CD8-positive, alpha-beta memory T cell (primary cell): ENCODE measurements at places on chromosomes 16 and 17.

DNA sequence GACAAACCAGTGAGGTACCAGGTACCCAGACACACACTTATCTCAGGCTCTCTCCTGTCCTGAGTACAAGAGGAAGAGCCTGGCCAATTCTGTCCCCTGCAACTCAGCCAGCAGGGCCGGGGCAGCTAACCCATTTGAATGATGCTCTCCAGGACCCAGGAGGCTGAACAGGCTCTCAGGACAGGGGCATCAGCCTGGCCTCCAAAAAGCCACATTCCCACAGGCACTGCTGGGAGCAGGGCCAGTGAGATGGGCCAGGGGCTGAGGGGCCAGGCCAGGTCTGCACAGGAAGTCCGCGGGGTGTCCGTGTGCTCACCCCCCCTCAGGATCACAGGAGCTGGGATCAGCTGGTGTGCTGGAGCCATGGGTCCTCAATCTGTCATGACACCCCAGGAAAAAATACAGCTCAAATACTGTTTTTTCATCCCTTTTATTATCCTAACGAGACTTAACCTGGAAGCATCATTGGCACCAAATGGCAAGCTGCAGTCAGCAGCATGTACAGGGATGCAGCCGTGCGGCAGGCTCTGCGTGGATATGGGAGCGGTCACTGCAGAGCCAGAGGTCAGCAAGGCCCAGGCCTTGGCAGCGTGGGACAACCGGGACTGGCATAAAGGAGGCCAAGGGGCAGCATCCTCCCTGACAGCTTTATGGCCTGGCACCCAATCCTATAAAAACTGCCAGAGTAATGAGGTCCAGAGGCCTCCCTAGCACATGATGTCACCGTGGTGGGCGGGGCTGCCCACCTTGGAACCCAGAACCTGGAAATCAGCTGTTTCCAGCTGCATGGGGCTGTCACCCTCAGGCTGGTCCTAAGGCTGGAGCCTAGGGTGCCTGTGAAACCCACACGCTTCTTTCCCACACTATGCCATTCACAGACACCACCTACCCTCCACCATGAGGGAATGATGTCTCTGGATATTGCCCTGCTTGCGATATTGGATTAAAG, 276.7 kb downstream of the C16orf95 start:
- DNase-seq, result no peak

DNA sequence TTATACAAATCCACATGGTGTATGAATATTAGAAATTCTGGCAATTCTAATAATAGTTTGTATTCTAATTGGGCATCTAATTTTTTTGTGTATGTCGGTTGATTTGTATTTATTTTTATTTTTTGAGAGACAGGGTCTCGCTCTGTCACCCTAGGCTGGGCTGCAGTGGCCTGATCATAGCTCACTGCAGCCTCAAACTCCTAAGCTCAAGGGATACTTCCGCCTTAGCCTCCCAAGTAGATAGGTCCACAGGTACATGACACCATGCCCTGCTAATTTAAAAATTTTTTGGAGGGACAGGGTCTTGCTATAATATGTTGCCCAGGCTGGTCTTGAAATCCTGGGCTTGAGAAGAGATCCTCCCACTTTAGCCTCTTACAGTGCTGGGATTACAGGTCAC, 104.6 kb downstream of the TRIM37 start:
- DNase-seq, result no peak

GRCh38 chr17:78925662-78926555, 722 bp upstream of the TIMP2 start:
- no peak for DNase-seq

GRCh38 chr17:57649731-57650484, 95.2 kb downstream of the CCDC182 start:
- no peak for DNase-seq

DNA sequence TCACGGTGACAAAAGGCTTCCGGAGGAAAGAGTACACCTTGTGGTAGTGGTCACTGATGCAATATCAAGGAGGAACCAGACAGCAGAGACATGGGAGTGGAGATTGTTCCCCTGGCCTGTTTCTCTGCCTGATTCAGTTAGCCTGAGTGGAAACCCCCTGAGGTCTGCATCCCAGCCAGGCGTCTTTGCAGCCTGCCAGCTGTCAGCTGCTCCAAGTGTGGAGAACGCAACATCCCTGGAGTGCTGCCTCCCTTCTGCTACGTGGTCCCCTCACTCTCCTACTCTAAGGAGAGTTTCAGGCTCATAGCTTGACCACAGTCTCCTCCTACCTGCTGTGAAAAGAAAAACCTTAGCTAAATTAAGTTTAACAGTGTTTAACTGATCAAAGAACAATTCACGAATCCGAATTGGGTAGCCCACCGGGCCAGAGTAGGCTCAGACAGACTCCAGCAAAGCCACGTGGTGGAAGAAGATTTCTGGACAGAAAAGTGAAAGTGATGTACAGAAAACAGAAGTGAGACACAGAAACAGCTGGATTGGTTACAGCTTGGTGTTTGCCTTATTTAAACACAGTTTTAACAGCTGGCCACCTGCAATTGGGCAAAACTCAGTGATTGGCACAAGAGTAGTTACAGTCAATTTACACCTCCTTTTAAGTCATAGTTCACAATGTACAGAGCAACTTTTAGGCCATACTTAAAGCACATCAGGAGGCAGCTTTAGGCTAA, 188.6 kb downstream of the DNAH9 start:
- no peak for DNase-seq

DNA sequence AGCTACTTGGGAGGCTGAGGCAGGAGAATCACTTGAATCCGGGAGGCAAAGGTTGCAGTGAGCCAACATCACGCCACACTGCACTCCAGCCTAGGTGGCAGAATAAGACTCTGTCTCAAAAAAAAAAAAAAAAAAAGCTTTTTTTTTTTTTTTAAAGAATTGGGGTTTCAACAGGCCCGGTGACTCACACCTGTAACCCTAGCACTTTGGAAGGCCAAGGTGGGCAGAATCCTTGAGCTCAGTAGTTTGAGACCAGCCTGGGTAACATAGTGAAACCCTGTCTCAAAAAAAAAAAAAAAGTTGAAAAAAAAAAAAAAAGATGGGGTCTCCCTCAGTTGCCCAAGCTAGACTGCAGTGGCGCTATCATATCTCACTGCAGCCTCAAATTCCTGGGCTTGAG, 6.6 kb upstream of the HEXIM2 start:
- no peak for DNase-seq

GRCh38 chr16:77666771-77667170, 55.5 kb upstream of the NUDT7 start:
- DNase-seq, result no peak

DNA sequence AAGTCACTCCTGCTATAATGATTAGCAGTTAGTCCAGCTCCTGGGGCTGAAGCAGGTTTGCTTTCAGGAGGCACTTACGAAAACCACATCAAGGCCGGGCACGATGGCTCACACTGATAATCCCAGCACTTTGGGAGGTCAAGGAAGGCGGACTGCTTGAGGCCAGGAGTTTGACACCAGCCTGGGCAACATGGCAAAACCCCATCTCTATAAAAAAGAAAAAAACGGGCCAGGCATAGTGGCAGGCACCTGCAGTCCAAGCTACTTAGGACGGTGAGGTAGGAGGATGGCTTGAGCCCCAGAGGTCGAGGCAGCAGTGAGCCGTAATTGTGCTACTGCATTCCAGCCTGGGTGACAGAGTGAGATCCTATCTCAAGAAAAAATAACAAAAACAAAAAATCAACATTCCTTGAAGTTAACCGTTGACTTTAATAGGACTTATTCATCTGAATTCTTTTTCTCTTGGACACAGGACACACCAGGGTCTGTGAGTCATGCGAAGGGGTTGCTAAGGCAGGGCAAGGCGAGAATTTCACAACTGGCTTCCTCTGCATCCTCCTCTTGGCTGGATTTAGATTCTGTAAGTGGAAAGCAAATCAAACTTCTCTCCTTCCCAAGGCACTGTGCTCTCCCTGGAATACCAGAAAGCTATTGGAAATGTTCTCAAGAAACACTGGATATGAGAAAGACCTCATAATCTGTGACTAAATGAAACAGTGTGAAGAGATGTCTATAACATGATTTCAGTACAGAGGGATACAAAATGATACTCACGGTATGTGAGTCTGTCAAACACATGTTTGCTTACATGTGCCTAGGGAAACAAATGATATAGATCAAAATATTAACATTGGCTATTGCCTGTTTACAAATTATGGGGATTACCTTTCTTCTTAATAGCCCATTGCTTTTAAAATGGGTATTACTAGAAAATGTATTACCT, 99.5 kb downstream of the SYCE1L start:
- DNase-seq, result no peak

- DNase-seq, result peak; percentile 80
Measured at GRCh38 chr16:11254913-11255736, 879 bp downstream of the SOCS1 start.

GRCh38 chr17:39352511-39352910, 48.9 kb downstream of the FBXL20 start:
- no peak for DNase-seq

DNA sequence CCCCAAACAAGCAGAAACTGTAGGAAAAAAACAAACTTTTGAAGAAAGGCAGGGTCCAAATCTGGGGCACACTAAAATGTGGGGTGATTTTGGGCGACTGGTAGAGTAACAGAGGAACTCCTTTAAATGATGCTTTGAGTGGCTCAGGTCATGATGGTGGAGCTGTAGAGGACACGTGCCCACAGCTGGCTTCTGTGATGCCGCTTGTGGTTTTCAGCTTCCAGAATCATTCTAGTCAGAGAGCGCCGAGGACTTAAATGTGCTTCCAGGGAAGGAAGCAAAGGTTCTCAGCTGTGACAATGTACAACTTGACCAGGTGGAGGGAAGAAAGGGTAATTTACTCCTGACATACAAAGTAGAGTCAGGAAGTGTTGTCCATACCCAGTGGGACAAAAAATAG, 162.4 kb downstream of the LGALS9B start:
- DNase-seq, result no peak

DNA sequence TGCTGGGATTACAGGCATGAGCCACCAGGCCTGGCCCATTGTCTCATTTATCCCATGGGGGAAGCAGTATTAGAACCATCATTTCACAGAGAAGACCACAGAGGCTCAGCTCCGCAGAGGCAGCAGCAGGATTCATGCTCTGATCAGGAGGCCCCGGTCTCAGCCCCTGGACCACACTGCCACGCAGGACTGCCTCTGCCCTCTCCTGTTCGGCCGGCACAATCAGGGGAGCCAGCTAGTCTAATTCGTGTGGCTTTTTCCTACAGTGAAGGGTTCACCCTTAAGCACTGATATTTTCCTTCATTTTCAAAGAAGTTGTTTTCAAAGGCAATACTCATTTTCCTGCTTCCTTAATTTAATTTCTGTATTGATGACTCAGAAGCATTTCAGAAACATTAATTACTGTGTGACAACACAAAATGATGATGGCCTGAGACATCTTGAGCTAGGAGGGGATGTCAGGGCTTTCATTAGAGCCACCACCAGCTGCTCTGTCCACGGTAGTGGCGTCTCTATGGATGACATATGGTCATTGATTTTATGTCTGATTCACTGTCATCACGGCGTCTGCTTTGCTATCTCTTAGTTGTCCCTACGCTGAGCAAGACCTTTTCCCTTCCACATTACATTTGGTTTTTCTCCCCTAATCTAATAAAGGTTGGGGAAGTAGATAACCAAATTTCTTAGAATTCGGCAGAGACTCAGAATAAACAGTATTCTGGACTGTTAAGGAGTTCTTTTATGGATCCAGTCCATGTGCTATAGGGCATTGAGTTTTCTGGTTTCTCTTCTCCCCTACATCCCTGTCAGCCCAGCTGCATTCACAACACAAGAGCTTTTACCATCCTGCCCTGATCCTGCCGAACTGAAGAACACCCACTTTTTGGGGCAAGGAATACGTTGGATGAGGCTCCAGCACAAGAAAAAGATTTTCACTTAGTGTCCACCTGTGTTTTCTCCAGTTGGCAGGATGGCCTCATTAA, 314.0 kb downstream of the SLC39A11 start:
- no peak for DNase-seq

GRCh38 chr16:47565454-47565853, 104.3 kb downstream of the PHKB start:
- no peak for DNase-seq

GRCh38 chr16:12258861-12259645, 282.5 kb downstream of the SNX29 start:
- DNase-seq, result no peak

DNA sequence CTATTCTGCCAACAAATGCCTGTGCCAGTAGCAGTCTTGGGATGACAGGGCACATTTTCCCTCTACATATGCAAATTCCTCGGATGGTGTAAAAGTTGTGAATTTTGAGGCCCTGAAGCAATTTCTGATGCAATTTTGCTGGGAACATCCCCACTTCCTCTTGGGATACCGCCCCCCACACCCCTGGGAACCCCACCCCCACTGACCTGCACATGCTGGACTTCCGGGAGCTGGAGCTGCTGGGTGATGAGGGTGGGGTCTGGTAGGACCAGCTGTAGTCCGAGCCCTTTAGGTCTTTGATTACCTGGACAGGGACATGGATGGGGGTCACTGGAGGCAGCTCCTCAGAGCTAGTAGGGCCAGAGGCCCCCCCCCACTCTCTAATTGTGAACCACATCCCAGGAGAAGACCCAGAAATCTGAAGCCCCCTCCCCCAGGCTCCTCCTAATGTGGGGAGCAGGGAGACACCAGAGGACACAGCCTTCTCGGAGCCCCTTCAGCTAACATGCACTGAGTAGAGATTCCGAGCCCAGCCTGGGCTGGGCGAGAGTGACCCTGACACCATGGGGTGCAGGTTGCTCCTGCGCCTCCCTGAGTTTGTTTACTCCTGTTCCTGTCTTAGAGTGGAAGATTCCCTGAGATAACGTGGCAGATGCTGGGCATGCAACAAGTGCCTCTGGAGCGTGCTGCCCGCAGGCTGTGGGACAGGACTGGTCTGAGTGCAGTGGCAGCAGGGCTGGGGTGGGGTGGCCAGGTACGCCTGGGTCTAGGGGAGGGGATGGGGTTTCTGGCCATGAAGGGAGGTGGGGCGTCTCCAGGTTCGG, 9.0 kb downstream of the MTSS2 start:
- no peak for DNase-seq

DNA sequence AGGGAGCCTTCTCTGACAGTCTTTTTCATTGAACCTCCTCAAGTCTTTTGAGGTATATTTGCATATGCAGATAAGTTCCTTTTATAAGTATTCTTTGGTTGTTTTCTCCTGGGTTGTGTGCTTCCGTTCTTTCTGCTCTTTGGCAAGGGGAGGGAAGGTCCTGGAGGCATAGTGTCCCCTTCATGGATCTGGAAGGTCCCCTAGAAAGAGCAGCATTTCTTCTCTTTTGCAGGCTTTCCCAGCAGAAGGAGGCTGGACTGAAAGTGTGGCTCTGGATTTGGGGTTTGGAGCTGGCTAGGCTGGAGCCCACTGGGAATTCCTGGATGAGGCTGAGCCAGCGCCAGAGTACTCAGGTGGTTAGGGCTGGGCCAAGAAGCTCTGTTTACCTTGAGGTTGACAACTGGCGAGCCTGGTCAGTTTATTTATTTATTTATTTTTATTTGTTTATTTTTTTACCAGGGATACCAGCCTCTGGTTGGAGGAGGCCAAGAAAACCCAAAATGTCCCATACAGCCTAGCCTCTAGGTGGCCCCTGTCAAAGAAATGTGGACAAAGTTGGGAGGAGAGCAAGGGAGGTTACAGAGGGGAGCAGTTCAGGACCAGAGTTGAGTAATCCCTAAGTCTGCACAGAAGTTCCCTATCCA, 5.4 kb upstream of the TOP2A start:
- no peak for DNase-seq
